ENCODE measurements at places on chromosomes 3 and 15.

DNA sequence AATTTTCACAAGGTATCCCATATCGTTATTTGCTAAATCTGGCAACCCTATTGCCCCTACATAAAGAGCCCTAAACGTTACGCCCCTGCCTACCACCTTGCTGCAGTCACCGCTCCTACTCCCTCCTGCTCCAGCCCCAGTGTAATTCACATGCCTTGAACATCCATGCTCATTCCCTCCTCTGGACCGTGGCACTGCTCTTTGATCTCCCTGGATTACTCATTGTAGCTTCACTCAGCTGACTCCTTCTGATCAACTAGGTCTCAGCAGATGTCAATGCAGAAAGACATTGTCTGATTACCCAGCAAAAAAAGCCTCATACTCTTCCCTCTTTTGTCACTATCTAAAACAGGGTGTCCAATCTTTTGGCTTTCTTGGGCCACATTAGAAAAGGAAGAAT is 40.7 kb upstream of the KBTBD8 start:
- no peak for DNase-seq

DNA sequence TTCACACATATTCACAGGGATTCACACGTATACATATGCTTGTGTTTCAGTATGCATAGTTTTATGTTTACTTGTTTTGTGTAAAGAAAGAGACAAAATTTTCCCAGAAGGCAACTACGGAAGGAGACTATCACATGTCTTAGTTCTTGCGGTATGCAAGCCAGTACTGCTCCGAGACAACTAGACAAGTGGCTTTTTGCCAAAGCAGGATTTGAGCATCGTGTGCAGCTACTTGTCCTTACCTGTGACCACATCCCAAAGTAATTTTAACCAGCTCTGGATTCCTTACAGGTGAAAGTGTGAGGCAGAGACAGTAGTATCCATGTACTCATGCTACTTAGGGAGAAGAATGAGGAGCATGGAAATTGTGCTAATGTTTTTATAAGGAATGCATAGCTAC is 591.4 kb upstream of the NR2F2 start:
- no peak for DNase-seq

- no peak for DNase-seq
Observed at GRCh38 chr3:37375184-37376127, 201.1 kb upstream of the LRRFIP2 start.

DNA sequence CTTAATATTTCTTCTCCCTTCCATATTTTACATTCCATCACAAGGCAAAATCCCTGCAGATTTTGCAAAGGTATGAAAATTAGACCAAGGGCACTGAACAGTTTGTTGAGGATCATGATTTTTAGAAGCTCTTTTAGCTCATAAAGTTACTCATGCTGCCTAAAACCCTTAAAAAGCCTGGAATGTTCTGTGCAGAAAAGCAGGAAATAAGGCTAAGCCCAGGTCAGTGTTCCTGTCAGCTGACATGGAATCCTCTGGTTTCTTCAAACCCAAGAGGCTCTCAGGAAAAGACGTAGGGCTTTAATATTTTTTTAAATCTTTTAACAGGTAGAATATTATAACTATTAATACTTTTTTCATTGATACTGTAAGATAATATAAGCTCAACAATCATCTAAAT is 8.2 kb downstream of the CBLB start:
- DNase-seq: no peak

DNA sequence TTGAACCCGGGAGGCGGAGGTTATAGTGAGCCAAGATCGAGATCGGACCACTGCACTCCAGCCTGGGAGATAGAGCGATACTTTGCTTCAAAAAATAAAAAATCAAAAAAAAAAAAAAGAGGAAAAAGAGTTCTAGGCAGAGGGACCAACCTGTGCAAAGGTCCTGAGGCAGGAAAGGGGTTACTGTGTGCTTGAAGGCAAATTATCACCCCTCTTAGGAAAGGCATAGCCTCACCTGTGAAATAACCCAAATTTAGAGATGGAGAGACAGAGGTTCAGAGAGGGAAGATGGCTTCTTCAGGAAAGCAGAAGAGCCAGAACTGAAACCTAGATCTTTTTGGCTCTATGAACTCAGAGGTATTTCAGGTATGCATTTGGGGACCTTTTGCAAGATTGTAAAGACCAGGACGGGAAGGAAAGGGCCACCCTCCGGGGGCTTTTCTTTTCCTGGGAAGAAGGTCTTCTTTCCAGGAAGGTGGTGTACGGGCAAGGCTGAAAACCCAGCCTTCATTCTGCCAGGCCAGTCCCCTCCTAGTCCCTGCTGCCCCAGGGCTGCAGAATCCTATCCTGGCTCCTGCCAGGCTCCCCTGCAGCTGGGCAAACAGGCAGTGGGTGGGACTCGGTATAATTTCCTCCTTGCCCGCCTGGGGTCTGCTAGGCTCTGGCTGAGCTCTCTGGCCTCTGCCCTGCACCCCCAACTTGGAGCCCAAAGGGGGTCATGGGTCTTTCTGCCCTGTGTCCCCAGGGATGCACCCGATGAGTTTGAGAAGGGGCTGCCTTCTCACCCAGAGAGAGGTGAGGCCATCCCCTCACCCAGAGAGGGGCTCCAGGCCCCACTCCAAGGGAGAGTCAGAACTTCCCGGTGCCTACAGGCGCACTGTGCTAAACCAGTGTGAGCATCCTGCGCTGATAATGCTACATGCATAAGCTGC is 14.4 kb upstream of the CSK start:
- DNase-seq: no peak

DNA sequence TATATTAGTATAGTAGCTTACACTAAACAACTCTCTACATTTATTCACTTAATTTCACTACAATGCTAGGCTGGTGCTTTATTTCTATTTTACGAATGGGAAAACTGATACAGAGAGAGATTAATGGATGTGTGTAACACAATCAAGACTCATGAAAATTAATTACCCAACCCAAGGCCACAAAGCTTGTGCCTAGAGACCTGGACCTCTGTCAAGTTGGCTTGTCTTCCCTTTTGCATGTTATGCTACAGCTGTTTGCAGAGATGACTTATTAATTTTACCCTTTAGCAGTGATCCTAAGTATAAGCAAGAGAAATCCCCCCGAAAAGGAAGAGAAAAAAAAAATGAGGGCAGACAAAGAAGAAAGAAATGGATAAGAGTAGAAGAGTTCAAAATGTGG is 162.5 kb downstream of the C3orf38 start:
- no peak for DNase-seq

- no peak for DNase-seq
Observed at GRCh38 chr3:157086775-157087174, 73.2 kb downstream of the CCNL1 start.

All from stimulated activated CD8-positive, alpha-beta memory T cell treated with anti-CD3 and anti-CD28 coated beads, Interleukin-7, amount 100 ng/mL, for 24 hours (primary cell).